ENCODE measurements at places on chromosomes 6 and 20.

GRCh38 chr6:43898358-43899131 lies 128.5 kb downstream of the VEGFA start:
- no peak for DNase-seq

DNA sequence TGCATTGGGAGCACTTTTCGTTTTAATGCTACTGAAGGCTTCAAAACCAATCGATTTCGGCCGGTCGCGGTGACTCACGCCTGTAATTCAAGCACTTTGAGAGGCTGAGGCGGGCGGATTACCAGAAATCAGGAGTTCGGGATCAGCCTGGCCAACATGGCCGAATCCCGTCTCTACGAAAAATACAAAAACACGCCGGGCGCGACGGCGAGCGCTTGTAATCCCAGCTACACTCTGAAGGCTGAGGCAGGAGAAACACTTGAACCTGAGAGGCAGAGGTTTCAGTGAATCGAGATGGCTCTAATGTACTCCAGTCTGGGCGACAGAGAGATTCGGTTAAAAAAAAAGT lies 58.4 kb downstream of the TRIM38 start:
- peak; percentile 73 for DNase-seq

GRCh38 chr20:34300809-34301586 lies 2.2 kb downstream of the AHCY start:
- DNase-seq: no peak

DNA sequence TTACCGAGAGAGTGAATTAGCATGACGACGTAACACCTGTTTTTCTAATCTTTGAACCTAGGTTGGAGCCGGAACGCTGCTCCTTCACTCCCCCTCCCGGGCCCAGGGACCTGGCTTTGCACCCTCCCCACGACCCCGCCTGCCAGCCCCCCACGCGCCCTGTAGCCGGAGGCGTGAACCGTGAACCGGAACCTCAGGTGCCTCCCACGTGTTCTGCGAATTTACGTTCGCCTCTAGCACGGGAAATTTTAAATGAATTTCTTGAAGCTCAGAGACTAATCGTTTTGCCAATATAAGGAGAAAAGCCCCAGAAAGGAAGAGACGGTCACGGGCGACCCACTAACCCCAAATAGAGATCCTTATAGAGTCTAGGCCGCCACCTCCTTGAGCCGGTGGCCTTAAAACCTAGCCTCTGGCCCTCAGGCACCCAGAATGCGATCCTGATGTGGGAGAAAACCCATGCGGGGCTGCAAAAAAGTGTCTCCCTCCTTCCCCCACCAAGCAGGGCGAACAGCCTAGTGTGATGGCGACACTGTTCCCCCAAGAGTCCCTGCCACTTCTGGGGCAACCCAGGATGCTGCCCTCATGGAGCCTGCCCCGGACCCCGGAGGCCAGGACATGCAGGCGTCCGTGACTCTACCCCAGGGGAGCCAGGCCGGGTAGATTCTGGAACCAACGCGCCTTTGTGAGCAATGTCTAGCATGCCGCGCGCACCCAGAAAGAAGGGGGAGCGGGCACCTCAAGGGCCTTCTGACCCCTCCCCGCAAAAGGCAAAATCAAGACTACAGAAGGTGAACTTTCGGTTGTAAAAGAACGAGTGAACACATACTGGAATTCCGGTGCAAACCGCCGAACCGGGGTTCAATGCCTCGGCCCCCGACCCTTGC lies 2.7 kb upstream of the SIM1 start:
- no peak for DNase-seq

DNA sequence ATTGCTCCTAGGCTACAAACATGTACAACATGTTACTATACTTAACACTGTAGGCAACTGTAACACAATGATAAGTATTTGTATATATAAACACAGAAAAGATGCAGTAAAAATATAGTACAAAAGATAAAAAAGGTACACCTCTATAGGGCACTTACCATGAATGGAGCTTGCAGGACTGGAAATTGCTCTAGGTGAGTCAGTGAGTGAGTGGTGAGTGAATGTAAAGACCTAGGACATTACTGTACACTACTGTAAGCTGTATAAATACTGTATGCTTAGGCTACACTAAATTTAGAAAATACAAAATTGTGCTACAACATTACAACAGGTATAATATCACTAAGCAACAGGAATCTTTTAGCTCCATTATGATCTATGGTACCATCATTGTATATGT lies 312.0 kb upstream of the PREP start:
- DNase-seq: no peak

- no peak for DNase-seq
These were observed 27.1 kb downstream of the YTHDF1 start for GRCh38 chr20:63188641-63189321.

DNA sequence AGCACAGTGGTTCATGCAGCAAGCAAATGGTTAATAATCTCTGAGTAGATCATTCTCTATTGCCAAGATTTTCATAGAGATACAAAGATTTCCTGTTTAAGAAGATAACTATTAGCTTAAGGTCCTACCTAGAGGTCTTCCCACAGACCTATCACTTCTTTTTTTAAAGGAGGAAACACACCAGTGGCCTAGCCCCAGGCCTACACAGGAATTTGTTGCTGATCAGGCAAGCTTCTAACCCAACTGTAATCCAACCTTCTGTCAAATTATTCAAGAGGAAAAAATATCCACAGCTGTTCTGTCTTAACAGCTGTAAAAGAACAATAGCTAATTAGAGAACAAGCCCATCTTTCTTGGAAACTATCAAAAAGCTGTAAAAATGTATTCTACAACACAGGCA lies 332.8 kb downstream of the BTBD9 start:
- no peak for DNase-seq

DNA sequence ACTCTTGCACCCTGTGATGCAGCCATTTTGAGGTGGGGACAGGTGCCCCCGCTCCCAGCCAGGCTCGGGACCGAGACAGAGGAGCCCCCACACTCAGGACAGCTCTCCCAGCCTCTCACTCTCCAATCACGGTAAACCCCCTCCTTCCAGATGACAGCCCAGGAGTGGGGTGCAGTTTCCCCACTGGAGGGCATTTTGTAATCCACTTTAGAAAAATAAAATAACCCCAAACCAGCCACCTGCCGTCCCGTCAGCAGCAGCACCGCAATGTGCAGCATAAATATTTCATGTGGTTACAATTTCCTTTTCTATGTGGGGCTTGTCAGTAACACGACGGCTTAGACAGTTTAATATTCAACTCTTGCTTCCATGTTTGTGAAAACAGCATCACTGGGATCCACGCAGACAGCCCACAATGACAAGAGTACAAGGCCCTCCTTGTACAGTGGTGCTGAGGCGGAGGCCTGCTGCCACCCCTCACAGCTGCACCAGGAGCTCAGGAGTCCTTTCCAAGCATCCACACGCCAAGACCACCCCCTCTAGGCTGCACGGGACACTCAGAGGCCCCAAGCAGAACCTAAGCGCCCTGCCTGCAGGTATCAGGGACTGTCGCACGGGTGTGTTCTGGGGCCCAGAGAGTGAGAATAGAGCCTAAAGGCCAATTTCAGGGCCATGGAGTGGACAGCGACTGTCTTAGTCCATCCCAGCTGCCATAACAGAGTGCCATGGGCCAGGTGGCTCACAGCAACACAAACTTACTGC lies 116.7 kb downstream of the JPH2 start:
- no peak for DNase-seq

DNA sequence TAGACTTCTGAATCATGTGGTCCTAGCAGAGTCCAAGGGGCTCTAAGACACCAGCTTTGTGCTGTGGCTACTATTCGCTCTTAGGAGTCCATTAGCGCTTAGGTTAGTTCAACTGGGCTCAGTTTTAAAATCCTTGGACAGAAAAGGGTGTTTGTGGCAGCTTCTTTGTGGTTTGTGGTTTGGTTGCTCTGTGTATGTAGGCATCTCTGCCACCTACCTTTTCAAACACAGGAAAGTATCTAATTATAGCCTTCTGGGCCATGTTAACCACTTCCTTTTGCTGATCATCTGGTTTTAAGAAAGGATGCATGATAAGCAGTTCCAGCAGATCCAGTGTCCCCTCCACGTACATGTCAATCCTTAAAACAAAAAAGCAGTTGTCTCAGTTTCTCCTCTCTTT lies 10.8 kb downstream of the GSTA4 start:
- no peak for DNase-seq

DNA sequence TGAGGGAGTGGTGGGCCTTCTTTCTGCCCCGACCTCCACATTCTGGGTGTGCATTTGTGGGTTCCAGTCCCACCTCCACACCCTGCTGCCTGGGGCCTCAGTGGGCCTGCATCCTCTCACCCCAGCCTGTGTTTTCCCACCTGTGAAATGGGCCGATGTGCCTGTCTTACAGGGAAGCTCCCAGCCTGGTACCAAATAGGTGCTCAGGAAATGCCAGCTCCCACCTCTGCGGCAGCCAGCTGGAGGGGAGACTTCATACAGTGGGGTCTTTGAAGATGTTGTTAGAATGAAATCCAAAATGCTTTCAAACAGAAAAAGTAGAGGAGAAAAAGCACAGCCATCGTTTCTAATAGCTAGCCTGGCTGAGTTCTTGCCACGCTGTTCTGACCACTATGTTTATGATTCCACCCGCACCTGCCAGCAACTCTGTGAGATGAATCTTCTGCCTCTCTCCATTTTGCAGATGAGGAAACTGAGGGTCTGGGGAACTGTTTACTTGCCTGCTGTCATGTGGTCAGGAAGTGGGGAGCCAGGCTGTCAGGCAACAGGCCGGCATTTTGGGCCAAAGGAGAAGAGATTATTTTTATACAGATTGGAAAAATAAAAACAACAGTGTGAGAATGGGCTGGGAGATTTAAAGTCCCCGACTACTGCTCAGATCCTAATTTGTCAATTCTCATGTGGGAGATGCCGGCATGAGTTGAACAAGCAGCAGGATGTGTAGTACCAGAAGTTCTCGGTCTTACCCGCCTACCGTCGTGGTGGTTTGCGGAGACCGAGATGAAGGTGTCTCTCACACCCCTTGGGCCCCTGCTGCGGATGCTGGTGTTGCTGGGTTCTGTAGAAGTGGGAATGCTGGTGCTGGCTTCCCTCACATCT lies 4.6 kb downstream of the TMEM181 start:
- DNase-seq: no peak

DNA sequence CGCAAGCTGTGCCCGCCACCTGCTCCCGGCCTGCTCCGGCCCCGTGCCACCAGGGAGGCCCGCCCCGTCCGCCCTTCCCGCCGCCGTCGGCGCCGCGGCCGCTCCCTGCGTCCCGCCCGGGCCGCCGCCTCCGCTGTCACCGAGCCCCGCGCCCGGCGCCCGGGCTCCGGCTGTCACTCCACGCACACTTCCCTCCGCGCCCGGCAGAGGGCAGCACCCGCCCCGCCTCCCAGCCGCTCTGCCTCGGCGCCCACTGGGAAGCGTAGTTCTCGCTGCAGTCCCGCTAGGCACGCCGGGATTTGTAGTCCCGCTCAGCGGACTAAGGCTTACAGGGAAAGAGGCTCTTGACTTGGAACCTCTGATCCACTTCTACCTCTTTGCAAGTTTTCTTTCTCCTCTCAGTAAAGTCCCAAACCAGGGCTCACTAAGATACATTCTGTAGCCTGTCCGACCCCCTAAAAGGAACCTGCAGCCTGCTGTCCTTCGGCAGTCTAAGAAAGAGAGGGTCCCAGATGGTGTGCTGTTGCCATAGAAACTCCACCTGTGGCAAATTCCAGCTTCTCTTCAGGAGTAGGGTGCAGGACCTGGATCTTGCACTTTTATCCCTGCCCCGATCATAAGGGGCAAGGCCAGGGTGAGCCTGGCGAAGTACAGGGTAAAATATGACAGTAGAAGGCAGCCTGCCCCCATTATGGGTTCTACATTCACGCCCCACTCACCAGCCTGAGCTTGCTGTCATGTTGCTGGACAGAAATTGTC lies at the start of gene TFEB:
Gene TFEB (minus strand): TSS at position 182 of the 759 bp plus-strand sequence. CDS start 44,395 bp downstream, outside the sequence.
- DNase-seq: peak; percentile 86

GRCh38 chr6:34565722-34566137 lies 9.6 kb upstream of the SPDEF start:
- no peak for DNase-seq

- DNase-seq: no peak
These were observed 41.6 kb downstream of the OPRM1 start for GRCh38 chr6:154080461-154081189.

DNA sequence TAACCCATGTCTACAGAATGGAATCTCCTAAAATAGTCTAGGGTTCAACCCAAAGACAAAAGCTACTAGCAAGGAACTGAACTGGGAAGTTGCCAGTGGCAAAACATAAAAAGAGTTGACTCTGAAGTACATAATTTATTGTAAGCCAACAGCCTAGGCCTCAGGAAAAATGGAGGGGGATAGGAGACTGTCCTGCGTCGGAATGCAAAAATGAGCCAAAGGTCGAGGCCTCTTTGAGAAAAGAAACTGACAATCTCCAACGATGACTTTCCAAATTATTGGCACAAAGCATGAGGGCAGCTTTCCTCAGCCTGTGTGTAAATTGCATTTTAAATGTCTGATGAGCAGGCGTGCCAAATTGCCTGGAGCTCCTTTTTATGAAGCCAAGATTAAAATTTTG lies 2.1 kb downstream of the COL12A1 start:
- no peak for DNase-seq

GRCh38 chr6:143692696-143693095 lies 14.9 kb downstream of the PHACTR2 start:
- no peak for DNase-seq

- no peak for DNase-seq
These were observed 67.2 kb upstream of the SYNDIG1 start for GRCh38 chr20:24402188-24402587.

DNA sequence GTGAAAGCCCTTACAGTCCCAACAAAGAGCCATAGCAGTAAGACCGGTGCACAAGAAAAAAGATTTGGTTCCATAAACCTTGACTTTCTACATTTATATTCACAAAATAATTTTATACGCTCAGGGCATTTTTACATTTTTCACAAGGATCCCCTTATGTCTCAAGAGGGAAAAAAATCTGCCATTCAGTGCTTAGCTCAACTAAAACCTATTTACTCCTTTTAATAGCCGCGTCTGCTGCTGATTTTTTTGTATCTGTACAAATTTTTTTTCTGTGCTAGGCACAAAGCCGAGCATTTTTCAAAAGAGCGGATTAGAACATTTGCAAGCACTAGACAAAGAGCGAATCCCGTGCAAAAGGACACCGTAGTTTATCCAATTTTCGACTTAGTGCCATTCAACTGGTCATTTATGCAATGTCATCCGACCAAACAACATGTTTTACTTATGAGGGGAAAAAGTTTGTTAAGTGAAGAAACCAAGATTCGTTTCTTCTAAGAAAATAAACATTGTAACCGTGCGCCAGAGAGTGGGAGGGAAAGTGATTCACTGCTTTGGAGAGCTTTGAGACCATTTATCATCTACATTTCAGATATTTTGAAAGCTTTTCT lies 3.7 kb downstream of the TFAP2D start:
- DNase-seq: no peak

DNA sequence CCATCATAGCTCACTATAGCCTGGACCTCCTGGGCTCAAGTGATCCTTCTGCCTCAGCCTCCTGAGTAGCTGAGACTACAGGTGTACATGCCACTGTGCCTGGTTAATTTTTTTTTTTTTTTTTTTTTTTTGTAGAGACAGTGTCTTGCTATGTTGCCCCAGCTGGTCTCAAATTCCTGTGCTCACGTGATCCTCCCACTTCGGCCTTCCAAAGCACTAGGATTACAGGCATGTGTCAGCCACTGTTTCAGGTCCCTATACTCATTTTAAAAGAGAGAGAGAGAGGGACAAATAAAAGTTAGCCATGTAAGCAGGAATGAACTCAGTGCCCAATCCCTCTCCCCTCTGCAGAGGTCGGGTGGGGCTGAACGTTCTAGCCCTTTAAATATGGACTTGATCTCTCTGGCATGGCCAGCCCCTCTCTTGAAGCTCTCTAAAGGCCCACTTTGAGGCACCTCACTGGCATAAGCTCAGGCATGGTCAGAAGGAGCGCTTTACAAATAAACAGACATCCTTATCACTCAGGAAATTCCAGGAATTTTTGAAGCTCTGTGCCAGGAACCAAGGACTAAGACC lies 9.0 kb upstream of the SERPINB1 start:
- DNase-seq: no peak

GRCh38 chr20:5925551-5925950 lies 24.8 kb downstream of the TRMT6 start:
- DNase-seq: no peak
